A549 treated with Mapracorat at 1 μM for 4 hours (cell line): ENCODE measurements at places on chromosomes 2 and 18. TPM values are rescaled to one million over a fixed set of nuclear protein-coding genes. Genes with fewer than 3 reads are reported as not detected.

The AKAIN1 gene
- not detected in 5 replicates for total RNA-seq

The GPBAR1 gene
- total RNA-seq: 0.09 to 0.42 TPM (median 0.28 TPM) in 5 replicates

The ANKRD62 gene
- not detected in 5 replicates for total RNA-seq

The UBE2E3 gene
- 67.4 to 80.8 TPM (median 72.6 TPM) in 5 replicates for total RNA-seq

The SLC4A5 gene
- 0.07 to 0.41 TPM (median 0.36 TPM) in 5 replicates for total RNA-seq

The TMEM247 gene
- not detected in 5 replicates for total RNA-seq

The HOXD10 gene
- 4.4 to 6.4 TPM (median 5.4 TPM) in 5 replicates for total RNA-seq

The UGT1A1 gene
- total RNA-seq: 0.39 to 0.78 TPM (median 0.60 TPM) in 5 replicates

The ATOH8 gene
- total RNA-seq: 12.7 to 16.8 TPM (median 16.4 TPM) in 5 replicates

The GPR55 gene
- 0.04 TPM in 1 of 5 replicates, not detected in the others for total RNA-seq

The RAD51AP2 gene
- not detected in 5 replicates for total RNA-seq

The OTOF gene
- total RNA-seq: 0.03 to 0.21 TPM (median 0.15 TPM) in 5 replicates

The ANKRD36 gene
- 4.5 to 8.9 TPM (median 6.9 TPM) in 5 replicates for total RNA-seq

The VSNL1 gene
- not detected in 5 replicates for total RNA-seq

The CCDC102B gene
- total RNA-seq: 0.39 to 0.71 TPM (median 0.49 TPM) in 3 of 5 replicates, not detected in the others

The PROKR1 gene
- total RNA-seq: not detected in 5 replicates

The ZNF2 gene
- total RNA-seq: 2.8 to 4.8 TPM (median 3.2 TPM) in 5 replicates

The DSG2 gene
- total RNA-seq: 44.3 to 68.1 TPM (median 62.4 TPM) in 5 replicates

The POTEJ gene
- total RNA-seq: not detected in 5 replicates

The FIGN gene
- 2.0 to 2.4 TPM (median 2.3 TPM) in 5 replicates for total RNA-seq

The CRYGD gene
- not detected in 5 replicates for total RNA-seq

The ZNF804A gene
- total RNA-seq: not detected in 5 replicates

The PARD6G gene
- total RNA-seq: 1.2 to 3.8 TPM (median 2.6 TPM) in 5 replicates

The MC4R gene
- not detected in 5 replicates for total RNA-seq

The RFTN2 gene
- 0.02 TPM in 1 of 5 replicates, not detected in the others for total RNA-seq

The MERTK gene
- total RNA-seq: 1.9 to 3.0 TPM (median 2.0 TPM) in 5 replicates

The LINC00305 gene
- not detected in 5 replicates for total RNA-seq

The NYAP2 gene
- total RNA-seq: 0.02 TPM in 1 of 5 replicates, not detected in the others
